ENCODE measurements at places on chromosomes 1 and 21. TPM values are rescaled to one million over a fixed set of nuclear protein-coding genes. Genes with fewer than 3 reads are reported as not detected.

Gene PTPN7
- total RNA-seq, result not detected

Gene OR6K3
- total RNA-seq, result not detected

Gene ASCL5
- 0.15 TPM for total RNA-seq

DNA sequence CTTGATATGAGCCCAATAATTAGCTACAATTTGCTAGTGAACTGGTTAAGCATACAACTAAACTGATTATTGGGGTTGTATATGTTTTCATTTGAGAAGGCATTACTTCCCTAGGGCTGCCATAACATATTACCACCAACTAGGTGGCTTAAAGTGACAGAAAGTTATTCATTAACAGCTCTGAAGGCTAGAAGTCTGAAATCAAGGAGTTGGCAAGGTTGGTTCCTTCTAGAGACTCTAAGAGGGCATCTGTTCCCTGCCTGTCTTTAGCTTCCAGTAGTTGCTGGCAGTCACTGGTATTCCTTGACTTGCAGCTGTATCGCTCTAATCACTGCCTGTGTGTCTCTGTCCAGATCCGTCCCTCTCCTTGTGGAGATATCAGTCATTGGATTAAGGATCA is 86.3 kb downstream of the LHX9 start:
- no peak for DNase-seq

- no peak for DNase-seq
Observed at GRCh38 chr1:27600498-27601175, 3.3 kb downstream of the AHDC1 start.

GRCh38 chr1:201042779-201043461 is 19.4 kb upstream of the KIF21B start:
- peak; percentile 54 for DNase-seq

DNA sequence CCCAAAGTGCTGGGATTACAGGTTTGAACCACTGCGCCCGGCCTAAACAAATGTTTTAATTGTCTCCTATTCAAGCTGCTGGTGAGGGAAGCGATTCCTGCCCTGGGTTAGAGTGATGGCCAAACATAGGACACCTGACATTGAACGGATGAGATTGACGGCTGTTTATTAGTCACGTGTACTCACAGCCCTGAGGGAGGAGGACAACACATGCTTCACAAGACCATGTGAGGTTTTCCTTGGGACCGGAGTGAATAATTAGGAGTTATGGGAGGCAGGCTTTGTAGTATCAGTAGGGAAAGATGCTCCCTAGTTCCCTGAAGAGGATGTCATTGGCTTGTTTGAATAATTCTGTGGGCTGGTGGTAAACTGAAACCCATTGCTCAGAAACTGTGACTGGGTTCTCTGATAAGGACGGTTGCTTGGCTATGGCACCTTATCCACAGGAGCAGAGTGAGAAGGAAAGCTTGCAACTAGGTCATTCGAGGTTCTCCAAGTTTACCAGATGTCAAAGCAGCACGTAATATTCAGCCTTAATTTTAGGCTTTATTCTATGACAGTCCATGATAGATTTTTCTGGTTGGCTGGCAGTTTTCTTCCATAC is 245.8 kb downstream of the PLA2G4A start:
- DNase-seq, result no peak

Gene HSPG2
- total RNA-seq, result 45.4 TPM

Gene CFHR5
- not detected for total RNA-seq

- DNase-seq, result peak; percentile 25
Observed at GRCh38 chr1:152582647-152583046, 2.3 kb upstream of the LCE3D start.

Gene TTLL7
- 4.8 TPM for total RNA-seq
